ENCODE measurements at places on chromosomes 1 and 21.

GRCh38 chr1:171090604-171091003 is at the start of gene FMO3:
Gene FMO3 (plus strand): TSS chr1:171090905. CDS start chr1:171092659, 1,754 bp downstream.
- no peak for DNase-seq

DNA sequence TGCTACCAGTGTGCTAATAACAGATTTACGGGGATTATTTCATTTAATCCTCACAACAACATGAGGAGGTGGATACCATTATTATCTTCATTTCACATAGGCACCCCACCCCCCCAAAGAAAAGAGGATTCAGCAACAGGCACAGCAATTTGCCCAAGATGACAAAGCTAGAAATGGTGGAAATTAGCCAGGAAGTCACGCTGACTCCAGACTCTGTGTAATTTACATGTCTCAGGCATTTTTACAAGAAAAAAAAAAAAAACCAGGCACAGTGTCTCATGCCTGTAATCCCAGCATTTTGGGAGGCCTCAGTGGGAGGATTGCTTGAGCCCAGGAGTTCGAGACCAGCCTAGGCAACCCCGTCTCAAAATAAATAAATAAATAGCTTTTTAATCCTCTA is 37.5 kb upstream of the PRDM2 start:
- no peak for DNase-seq

- no peak for DNase-seq
Observed at GRCh38 chr1:226870401-226871279, at the start of gene PSEN2. Gene PSEN2 (plus strand): TSS chr1:226870616. CDS start chr1:226881908, 11,292 bp downstream.

DNA sequence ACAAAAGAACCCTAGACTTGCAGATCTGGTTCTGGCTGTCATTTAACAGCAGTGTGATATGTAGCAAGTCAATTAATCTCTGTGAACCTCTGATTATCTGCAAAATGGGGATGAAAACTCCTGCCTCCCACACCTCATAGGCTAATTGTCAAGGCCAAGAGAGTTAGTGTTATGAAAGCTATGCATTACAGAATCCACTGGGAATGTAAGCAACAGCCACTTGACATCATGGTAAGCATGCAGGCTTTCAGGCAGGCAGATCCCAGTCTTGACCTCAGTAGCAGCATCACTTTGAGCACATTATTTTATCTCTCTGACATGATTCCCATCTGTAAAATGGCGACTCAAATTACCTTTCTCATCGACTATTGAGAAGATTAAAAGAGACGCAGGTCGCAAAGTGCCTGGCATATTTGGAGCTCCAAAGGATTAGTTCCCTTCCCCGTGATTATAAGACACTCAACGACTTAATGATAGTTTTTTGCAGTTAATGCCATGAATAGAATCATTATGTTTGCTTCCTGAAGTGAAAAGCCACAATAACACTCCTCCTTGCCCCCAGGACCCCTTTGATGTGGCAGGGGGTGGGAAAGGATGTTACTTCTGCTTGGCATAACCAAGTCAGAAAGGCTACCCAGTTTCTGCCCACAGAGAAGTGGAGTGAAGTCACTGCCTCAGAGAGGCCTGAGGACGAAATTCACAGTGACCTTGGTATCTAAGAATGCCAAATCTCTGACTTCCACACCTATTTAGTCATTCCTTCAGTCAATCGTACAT is 273.0 kb upstream of the NFIA start:
- DNase-seq, result no peak

- DNase-seq, result peak; percentile 74
Observed at GRCh38 chr1:58785442-58786058, 1.7 kb upstream of the JUN start.
